Substantia nigra (tissue), 51 donors: ENCODE measurements at places on chromosomes 7 and 10.

GRCh38 chr10:75450644-75451640, 19.5 kb downstream of the LRMDA start:
- DNase-seq, result no peak

GRCh38 chr10:48590945-48591344, 13.9 kb downstream of the ARHGAP22 start:
- DNase-seq, result no peak

GRCh38 chr7:120864141-120864900, 6.4 kb upstream of the TSPAN12 start:
- DNase-seq, result no peak

DNA sequence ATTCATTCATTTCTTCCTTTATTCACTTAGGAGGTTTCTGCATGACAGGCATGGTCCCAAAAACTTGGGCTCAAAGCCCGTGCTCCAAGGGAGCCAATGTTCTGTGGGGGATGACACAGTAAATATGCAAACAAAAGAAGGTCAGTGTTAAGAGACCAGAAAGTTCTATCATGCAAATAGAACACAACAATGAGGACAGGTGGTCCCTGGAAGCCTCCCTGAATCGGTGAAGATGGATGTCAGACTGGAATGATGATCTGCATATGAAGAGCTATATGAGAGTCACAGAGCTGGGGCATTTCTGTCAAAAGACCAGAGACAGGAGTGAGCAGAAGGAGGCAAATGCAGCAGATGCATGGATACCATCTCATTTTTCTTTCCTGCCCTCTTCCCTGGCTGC, 129.0 kb downstream of the ABCA13 start:
- DNase-seq, result no peak

DNA sequence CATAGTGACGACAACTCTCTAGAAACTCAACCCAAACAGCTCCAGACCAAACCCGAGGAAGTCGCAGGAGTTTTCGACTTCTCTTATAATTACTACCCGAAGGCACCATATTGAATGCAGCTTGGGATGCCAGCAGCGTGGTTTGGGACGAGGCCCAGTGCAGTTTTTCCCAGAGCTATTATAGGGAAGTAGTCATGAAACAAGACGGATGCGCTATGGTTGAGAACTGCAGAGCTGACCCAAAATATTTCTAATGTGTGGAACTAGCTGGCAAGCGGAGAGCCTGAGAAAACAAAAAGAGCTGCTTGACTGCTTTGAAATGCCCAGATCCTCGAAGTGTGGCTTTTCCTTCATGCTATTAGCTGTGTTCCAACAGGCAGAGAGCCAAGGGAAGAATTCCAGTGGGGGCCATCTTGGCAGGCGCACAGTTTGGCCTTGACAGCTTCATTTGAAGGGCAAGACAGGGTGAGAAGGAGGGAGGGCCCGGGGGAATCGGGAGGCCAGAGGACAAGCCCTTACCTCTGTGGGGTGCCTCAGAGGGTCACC, 122.7 kb downstream of the CUL2 start:
- DNase-seq, result no peak

GRCh38 chr7:151114151-151115090, 28.1 kb downstream of the AGAP3 start:
- no peak for DNase-seq

GRCh38 chr7:24921362-24921679, 58.7 kb downstream of the OSBPL3 start:
- DNase-seq, result no peak

GRCh38 chr7:121339082-121339481, 10.3 kb downstream of the WNT16 start:
- no peak for DNase-seq

DNA sequence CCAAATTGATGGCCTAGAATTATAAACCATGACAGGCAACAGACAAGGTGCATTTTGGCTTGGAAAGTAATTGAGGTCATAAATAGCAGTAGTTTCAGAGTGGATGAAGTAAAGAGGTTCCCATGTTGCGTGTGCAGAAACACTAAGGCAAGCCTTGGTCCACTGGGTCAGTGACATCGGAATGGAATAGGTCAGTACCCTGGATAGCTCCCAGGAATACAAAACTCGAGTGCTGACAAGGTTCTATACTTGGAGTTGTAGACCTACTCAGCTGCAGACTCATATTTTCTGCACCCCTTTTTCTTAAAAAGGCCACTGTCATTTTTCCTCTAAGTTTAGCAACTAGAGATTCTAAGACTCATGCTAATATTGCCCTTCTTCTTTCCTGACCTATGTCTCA, 132.8 kb downstream of the DYNC1I1 start:
- DNase-seq, result no peak

- DNase-seq, result no peak
Measured at GRCh38 chr10:75744261-75744660, 312.8 kb downstream of the LRMDA start.

DNA sequence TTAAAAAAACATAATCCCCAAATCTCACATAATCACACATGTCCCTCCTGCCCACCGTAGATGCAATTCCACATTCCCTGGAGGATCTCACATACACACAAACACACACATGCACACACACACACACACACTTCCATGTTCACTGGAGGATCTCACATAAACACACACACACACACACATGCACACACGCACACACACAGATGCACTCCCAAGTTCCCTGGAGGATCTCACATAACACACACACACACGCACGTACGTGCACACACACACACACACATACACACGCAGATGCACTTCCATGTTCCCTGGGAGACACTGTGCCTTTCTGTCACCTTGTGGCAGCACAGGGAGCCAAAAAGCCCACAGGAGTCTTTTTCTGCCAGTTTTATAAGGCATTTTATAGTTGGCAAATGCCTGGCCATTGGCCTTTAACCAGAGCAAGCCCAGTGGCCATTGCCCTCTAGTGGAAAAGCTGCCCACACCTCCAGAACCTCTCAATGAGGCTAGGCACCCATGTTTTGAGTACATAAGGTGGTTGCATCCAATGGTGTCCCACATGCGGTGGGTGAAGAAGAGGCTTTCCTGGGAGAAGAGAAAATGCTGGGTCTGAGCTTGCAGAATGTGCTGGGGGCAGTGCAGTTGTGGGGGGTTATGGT, 115.4 kb upstream of the ACBD5 start:
- no peak for DNase-seq

GRCh38 chr7:143012001-143012400, 14.9 kb downstream of the OR9A2 start:
- DNase-seq, result no peak

DNA sequence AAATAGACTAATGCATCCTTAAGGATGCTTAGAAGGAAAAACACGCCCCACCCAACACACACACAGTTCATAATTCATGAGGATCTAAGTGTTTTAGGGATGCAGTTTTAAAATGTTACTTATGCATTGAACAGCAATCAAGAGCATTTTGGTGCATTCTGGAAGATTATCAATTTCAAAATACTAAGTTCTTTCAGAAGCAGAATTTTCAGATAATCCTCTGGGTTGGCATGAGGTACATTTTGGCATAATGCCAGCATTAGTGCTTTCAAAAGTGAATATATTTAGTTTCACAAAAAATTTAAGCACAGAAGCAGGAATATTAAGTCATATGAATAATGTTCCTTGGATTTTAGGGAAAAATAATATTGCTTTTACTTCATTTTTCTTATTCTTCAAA, 937.1 kb downstream of the REEP3 start:
- DNase-seq, result no peak

DNA sequence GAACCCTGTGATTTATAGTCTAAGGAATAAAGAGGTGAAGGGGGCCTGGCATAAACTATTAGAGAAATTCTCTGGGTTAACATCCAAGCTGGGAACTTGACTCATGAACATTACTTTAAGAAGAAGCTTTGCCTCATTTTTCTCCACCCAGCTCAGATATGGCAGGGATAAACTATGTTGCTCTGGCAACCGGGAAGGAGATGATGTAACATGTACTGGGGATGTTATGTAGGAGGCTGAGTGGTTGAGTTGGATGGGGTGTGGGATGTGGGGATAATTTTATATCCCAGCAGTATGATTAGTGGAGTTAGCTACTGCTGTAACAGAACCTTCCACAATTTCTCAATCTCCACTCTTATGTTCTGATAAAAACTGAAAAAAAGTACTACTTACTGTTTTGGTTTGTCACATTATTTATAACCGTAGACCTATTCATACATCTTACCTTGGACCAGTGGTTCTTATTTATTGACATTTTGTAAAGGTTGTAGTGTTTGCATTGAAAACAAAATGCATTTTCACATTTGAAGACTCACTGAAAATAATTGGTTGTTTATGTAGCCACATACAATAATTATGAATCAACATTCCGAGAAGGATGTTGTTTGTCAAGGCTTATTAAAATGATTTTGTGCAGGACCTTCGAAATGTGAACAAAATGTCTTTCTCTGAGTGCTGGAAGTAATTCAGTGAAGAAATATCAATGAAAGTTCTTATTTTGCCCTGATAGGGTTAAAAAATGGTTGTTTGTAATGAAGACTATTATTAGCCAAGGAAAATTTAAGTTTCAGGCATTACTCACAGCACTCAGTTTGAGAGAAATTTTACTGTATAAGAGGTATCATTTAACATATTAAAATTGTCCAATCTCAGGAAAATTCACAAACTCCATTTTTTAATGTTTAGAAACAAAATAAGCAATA, 1.3 kb downstream of the OR2F2 start:
- no peak for DNase-seq

DNA sequence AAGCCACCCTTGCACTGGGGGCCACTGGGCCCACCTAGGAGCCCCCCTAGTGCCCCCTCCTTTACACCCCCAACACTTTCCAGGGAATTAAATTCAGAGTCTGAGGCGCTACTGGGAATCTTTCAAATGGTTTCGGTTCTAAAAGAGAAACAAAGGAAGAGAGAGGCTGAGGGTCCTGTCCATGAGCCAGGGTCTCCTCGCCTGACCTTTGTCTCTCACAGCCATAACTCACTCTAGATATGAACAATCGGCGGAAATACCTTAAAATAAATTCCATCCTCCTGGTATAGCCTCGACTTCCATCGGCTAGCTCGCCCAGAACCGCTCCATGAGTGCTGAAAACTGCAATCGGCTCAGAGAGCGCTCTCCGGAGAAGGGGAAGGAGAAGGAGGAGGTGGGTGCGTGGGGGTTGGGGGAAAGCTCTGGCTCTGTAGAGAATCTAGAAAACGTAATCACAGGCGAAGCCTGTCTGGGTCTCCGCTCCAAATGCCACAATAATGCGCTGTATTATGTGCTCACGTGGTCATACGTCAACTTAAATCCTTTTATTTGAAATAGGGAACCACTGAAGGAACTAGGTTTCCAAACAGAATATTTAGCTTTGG, 12.6 kb downstream of the HOXA4 start:
- no peak for DNase-seq

GRCh38 chr10:129614341-129614740, 147.3 kb downstream of the MGMT start:
- no peak for DNase-seq

- no peak for DNase-seq
Measured at GRCh38 chr7:122767339-122767738, 64.6 kb upstream of the RNF148 start.

DNA sequence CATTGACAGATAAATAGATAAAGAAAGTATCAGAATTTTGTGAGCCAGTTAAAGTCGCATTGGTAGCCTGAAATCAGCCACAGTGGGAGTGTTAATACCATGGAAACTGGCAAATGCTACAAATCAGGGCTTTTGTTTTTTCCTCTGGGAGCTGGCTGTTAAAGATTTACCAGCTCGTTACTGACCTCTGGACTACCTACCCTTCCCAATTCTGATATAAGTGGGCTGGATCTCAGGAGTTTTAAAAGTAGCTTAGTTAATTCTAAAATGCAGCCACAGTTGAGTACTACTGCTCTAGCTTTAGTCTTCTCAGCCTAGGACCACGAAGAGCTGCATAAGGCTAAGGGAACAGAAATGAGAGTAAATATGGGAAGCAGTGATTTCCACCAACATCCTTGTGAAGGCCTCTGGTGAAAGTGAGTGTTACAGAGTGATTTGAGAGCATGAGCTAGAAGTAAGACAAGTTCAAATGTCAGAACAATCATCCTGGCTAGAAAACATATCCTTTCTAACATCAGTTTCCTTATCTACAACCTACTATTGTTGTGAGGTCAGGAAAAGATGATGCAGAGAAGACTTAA, 53.2 kb downstream of the A1CF start:
- DNase-seq, result no peak

DNA sequence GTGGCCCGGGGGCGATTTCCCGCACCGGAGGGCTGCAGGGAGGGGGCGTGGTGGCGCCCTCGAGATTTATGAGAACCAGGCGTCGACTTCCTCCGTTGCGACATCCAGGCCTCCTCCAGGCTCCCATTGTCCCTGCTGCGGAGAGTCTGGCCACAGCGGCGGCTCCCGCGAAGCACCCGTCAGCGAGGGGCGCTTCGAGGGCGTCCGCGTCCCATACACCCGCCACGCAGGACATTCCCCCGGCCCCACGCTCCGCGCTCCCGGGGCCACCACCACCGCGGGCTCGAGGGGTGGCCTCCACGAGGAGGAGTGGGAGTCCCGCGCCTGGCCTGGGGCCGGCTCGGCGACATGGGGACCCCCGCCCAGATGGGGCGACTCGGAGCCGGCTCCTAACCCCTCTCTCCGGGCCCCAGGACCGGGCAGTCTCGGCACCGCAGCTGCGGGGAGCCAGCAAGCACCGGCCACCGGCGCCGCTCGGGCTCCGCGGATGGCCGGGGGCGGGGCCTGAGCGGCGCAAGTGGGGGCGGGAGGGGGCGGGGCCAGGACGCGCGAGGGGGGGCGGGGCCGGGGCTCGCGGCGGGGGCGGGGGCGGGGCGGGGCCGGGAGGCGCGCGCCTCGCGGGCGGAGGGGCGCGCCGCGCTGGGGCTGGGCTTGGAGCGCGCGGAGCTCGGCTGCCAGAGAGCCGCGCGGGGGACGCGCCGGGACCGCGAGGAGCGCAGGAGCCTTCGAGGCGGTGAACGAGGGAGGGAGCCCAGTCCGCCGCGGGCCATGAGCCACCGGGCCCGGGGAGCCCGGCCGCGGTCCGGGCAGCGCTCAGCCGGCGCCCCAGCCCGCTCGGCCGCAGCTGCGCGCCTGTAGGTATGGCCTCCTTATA, at the start of gene SH2B2:
Gene SH2B2, plus strand, starts transcription at position 632 of the 874 bp plus-strand sequence. CDS start 13,683 bp downstream, outside the sequence.
- DNase-seq, result peak; percentile 26

- DNase-seq, result no peak
Measured at GRCh38 chr7:3243680-3244079, 57.4 kb upstream of the SDK1 start.

DNA sequence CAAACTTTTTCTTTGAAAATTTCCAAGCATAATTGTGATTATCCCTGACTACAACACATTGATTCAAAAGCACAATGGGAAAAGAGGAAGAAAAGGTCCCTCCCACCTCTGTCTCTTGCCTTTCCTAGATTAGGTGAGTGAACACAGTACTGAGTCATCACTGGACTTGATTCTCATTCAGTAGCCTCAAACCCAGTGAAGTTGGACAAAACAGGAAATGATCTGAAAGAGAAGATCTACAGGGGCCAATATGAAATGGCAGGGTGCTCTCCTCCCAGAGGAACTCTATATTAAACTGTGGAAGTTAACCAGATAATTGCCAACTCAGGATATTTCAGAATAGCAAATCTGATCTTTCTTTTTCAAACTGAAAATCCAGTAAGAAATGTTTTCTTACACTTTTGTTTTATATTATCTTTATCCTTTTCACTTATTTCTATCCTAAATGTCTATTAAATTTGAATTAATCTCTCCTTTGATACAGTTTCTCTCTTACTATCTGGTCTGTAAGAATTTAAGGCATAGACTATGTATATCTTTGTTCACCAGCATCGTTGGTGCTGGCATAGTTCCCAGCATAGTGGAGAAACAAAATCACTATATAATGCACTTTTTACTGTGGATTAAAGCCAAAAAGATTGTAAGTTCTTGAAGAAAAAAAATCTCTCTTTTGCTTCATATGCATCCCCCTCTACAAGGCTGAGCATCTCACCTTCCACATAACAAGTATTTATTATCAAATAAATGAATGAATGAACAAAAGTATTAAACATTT, 41.4 kb upstream of the IKZF1 start:
- DNase-seq, result no peak
